Germinal center (tissue), 1 donor: ENCODE measurements at places on chromosomes 13 and 19.

DNA sequence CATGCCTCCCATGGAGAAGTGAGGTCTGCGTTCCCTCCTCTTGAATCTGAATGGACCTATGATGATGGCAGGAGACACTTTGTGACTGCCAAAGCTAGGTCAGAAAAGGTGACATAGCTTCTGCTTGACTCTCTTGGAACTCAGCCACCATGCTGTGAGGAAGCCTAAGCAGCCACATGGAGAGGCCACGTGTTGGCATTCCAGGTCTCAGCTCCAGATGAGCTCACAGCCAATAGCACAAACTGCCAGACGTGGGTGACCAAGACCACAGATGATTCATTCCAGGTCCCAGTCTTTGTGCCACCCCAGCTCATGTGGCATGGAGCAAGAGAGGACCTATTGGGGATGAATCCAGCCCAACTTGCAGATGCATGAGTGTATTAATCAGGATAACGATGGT is 8.7 kb upstream of the GGACT start:
- no peak for DNase-seq

GRCh38 chr13:57030671-57031070 is 110.0 kb upstream of the PRR20A start:
- DNase-seq: no peak

DNA sequence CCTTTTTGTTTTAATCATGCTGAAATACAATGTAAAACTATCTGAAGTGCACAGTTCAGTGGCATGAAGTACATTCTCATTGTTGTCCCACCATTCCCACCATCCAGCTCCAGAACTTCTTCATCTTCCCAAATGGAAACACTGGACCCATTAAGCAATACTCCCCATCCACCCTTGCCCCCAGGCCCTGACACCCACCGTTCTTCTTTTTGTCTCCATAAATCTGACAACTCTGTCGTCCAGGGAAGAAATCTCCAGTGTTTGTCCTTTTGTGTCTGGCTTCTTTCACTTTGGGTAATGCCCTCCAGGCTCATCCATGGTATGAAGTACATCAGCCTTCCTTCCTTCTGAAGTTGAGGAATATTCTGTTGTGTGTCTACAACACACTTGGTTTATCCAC is 2.6 kb upstream of the SLC15A1 start:
- DNase-seq: no peak

DNA sequence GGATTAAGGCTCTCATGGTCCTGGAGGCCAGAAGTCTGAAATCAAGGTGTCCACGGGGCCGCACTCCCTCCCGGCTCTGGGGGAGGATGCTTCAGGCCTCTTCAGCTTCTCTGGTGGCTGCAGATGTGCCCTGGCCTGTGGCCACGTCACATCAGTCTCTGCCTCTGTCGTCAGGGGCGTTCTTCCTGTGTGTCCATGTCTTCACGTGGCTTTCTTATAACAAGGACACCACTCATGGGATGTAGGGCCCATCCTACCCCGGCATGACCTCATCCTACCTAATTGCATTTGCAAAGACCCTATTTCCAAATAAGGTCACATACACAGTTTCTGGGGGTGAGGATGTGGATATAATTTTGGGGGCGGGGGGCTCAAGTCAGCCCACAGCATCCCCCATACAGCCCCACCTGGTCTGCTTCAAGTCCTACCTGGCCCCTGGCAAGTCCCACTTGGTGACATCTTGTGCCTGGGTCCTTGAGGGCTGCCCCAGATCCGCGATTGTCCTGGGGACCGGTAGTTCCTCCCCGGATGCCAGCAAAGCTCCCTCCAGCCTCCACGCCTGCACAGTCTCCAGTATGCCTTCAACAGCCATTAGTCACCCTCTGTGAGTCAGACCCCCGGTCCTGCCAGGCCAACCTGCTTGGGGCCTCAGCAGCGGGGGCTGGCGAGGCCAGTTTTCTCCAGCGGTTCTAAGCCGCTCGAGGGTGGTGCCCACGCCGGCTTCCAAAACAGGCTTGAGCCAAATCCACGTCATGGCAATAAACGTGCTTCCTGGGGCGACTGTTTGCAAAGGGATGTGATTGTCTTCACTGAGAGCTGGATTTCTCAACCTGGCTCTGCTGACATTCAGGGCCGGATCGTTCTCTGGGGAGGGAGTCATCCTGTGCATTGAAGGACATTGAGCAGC is 32.2 kb downstream of the MYO9B start:
- DNase-seq: no peak

DNA sequence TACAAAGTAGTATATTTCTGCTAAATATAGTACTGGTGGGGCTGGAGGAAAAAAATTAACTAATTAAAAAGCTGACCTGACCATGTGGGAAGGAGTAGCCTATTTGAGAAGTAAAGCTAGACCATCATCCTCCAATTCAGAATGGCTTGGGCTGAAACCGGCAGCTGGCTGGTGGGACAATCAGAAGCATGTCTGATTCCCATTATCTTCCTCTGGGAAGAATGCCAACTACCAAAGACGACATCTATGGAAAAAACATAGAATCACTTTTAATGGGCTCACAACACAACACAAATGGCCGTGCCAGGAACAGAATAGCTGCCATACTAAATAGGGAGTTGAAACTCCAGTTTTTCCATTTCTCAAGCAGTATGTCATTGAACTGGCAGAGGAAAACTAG is 120.4 kb upstream of the FREM2 start:
- no peak for DNase-seq

- DNase-seq: no peak
Observed at GRCh38 chr19:7355151-7355820, 6.5 kb downstream of the ARHGEF18 start.
